RKO (cell line): ENCODE measurements at places on chromosomes 3 and 15.

- DNase-seq: peak; percentile 52
These were observed 25.1 kb upstream of the CSTA start for GRCh38 chr3:122299872-122300460.

DNA sequence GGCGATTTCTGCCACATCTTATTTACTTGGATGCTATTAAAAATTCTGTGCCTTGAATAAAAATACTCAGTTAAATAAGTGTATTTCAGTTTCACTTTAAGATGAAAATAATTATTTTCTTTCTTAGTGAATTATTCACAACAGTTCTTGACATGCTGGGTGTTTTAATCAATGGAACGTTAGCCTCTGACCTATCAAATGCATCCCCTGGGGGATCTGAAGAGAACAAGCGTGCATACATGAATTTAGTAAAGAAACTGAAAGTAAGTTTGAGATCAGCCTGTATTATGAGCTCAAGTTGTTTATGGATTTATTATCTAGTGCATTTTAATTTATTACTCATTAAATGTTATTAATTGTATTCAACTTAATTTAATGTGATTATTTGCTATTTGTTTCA, 597 bp downstream of the P2RY12 start:
- DNase-seq: no peak

DNA sequence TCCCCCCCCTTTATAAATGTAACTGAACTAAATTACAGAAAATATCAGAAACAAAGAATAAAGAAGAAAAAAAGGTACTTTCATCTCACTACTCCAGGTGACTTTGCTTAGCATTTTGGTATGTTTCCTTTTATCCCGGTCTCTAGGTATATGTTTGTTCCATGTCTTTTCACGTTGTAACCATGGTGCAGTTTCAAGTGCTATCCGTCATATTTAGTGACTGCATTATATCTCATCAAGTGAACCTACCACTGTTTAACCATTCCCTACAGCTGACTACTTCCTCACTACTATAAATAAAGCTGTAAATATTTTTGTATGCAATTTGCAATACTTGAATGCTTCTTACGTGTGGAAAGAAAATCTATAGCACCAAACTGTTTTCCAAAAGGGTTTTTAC, 2.2 kb downstream of the BTBD1 start:
- DNase-seq: peak; percentile 89

DNA sequence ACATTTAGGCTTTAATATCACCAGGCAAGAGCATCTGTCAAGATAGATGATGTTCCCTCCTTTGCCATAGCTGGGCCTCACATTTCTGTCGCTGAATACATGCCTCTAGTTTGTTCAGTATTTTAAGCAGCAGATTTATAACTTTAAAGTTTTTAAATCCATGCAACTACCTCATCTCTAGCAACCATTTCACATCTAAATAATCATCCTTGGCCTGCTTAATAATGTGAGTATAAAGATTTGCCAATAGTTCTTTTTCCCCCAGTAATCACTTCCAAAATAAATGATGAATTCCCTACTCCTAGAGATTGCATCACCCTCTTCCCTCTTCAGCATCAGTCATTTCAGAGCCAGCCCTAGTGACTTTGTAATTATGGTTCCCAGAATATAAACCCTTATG, 36.2 kb upstream of the FILIP1L start:
- DNase-seq: no peak

DNA sequence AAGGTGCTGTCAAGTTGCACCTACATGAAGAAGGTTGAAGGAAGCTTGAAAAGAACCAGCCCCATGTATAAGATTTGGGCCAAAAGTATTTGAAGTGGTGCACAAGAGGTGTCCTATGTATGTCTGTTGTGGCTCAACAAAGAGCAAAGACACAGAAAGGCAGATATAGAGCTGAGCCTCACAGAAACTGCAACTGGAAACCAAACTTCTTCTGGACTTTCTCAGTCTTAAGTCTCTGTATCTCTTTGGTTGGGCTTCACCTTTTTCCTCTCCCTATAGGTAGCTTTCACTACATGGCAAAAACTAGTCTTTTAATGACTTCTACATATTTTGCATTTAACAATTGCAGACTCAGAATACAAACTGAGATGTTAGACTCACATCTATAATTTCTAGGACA, 8.8 kb upstream of the CMC1 start:
- no peak for DNase-seq

DNA sequence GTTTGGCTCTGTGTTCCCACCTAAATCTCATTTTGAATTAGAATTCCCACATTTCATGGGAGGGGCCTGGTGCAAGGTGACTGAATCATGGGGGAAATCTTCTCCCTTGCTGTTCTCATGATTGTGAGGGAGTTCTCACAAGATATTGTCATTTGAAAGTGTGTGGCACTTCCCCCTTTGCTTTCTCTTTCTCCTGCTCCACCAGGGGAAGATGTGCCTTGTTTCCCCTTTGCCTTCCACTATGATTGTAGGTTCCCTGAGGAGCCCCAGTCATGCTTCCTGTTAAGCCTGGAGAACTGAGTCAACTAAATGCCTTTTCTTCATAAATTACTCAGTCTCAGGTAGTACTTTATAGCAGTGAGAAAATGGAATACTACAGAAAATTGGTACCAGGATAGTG, 157.2 kb upstream of the TPRG1 start:
- DNase-seq: no peak

DNA sequence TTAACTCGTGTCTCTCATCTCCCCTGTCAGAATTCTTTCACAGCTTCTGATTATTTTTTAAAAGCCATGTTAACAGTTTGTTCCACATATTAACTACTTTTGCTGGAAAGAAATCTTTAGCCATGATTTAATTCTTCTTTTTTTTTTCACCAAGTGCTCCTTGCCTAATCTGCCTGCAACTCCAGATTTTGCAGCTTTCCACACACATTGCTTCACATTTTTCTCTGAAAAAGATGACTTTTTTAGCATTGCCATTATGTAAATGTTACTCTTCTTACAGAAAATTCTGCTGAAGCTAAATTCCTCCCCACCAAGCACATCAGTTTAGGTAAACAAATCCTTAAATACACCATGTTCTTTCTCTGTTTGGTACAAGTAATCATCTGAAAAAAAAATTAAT, 23.4 kb upstream of the PPARG start:
- no peak for DNase-seq

DNA sequence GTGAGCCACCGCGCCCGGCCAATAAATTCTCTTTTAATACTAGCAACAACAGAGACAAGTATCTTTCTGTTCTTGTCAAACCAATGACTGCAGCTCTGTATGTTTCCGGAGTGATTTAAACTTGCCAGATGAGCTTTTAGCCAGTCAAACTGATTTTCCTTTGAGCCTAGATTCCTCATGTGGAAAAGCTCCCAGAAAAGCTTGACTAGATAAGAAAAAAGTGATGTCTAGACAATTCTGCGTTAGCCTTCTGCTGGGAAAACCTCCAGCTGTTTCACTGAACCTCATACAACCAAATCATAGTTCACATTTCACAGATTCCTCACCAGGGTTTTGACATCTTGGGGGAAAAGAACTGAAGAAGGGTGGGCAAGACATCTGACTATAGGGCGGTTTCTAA, 78.6 kb downstream of the MAGI1 start:
- DNase-seq: no peak

- DNase-seq: no peak
These were observed 27.5 kb downstream of the CCDC12 start for GRCh38 chr3:46948830-46949671.

DNA sequence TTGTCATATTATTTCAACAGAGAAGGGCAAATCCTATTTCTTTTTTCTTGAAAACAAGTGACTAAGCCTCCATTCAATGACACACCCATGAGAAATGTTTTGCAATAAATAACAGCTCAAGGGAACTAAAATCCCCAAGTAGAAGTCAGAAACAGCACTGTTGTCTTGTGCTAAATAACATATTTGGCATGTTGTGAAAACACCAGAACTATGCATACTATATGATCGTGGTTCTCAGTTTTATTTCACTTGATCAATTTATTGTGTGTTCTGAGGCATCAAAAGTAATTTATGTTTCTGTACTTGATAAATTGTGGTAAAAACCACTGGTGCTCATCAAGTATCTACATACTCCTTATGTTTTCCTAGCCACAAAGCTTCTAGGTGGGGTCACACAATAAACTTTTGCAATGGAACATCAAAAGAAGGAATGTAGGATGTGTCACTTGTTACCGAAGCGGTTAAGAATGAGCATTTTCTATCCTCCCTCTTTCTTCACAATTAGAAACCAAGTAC, 691.7 kb upstream of the CBLB start:
- DNase-seq: peak; percentile 41

GRCh38 chr15:48641416-48641815, 4.1 kb downstream of the FBN1 start:
- peak; percentile 47 for DNase-seq

DNA sequence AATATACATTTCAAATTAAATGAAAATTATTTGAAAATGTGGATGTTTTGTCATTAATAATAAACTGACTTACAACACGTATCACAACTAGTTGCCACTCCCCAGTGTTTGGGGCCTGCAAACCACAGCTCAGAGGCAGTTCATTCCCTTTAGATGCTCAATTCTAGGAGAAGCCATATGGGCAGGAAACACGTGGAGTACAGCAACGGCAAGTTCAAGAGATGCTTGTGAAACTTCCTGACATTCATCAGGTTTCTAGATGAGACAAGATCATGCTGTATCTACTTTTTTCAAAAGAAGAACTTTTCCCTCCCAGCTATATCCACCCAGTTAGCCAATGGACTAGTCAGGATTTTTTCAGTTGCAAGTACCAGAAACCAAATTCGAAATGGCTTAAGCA, 17.6 kb upstream of the PLA2G4D start:
- no peak for DNase-seq

DNA sequence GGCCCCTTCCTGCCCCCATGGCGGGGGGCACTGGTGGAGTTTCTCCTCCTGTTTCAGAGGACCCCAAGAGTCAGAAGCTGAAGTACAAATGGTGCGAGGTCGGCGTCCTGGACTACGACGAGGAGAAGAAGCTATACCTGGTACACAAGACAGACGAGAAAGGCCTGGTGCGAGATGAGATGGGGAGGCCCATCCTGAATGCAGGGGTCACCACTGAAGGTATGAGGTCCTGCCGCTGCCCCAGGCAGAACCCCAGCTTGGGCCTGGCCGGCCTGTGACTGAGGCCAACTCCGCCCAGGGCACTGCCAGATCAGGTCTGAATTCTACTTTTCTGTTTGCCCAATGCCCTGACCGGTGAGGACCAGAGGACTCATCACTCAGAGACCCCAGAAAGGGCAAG, 15.0 kb downstream of the DNAH1 start:
- DNase-seq: no peak

GRCh38 chr3:180072786-180073185, 36.0 kb upstream of the PEX5L start:
- no peak for DNase-seq

DNA sequence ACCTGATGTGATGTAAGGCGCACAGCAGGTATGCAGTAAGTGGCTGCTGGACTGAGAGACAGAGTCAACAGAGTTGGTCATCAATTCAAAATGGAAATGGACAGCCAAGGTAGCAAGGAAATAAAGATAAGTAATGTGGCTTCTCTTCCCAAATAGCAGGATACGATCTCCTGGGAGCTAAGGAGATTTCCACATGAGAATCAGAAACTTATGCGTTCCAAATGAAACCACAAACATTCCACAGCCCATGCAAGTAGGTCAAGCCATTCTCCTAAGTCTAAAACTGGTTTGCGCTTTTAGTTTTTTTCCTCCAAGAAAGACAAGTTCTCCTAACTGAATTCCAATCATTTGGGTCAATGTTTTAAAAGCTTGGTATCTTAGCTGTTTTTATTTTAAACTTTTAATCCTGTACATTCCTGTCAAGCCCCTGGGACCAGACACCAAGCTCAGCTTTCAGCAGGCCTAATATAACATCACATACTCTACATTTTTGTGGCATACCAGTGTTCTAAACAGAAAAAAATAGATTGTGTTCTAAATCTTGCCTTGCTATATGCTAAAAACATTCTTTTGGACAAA, 73.7 kb upstream of the TSPAN3 start:
- no peak for DNase-seq

- DNase-seq: no peak
These were observed at the start of gene IQSEC1 for GRCh38 chr3:13073326-13074005. Gene IQSEC1 (minus strand): TSS chr3:13073429. CDS start chr3:13073014, 415 bp downstream.

DNA sequence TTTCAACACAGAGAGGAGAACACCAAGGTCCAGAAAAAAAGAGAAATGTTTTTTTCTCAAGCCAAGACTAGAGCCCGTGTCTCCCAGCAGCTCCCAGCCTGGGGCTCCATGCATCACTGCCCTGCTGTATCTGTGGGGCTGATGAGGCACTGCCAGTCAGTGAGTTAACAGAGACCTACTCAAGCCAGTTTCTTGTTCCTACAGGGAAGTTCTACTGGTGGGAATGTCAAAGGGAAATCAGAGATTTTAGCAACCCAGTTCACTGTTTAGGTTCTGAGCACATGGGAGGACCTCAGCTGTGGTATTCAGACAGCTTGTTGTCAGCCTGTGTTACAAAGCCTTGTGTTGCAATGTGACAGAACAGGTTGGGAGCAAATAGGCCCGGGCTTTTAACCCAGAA, 234.3 kb downstream of the TLE3 start:
- no peak for DNase-seq

DNA sequence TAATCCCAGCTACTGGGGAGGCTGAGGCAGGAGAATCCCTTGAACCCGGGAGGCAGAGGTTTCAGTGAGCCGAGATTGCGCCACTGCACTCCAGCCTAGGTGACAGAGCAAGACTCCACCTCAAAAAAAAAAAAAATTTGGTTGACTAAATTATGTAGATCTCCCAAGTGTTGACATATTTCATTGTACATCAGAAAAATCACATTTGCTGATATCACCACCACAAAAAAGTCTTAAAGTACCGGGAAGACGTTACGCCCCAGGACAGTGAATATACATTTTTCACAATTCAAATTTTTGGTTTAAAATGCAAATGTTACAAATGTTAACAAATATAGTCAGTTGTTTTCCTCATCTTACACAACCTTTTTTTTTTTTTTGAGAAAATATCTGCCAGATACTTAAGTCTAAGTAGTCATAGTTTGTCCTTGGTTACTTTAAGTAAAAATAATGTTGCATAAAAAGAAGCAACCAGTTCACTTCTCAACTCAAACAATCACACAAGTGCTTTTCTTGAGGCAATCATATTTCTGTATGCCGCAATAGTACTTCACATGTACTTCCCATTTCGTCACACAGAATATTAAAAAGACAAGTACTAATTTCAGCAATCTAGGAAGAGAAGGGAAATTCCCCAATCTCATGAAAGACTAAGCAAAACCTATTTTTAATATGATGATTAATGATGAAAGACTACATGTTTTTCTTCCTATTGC, 41.0 kb upstream of the TCF12 start:
- DNase-seq: no peak

DNA sequence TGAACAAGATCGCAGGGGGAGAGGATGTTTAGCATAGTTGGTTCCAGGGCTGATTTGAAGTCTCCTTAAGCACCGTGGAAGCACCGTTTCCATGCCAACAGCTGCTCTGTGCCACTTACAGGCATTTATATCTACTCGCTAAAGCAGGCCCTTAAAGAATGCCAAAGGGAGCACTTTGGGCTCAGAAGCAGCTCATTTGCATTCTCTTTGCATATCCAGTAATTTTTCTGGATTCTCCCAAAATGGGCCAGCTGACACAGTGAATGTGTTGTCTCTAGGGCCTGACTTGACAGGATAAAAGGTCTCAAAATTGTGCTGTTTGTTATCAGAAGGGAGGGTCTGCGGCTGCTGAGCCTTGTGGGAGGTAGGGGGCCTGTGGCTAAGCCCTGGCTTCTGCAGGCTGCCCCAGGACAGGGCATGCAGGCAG, 138.6 kb downstream of the FBLN2 start:
- DNase-seq: no peak

- DNase-seq: no peak
These were observed 123.6 kb downstream of the MBNL1 start for GRCh38 chr3:152392272-152392880.
